ENCODE measurements at places on chromosomes 1 and 21. TPM values are rescaled to one million over a fixed set of nuclear protein-coding genes. Genes with fewer than 3 reads are reported as not detected.

The KMO gene
- total RNA-seq = not detected

The SLC37A1 gene
- 7.4 TPM for total RNA-seq

The OPTC gene
- total RNA-seq = not detected

The GRIK1 gene
- total RNA-seq = not detected

The TMPRSS3 gene
- not detected for total RNA-seq

The OR2T29 gene
- total RNA-seq = not detected

The BNIPL gene
- 0.27 TPM for total RNA-seq

The OR2T35 gene
- total RNA-seq = not detected

The GRIK3 gene
- total RNA-seq = 0.40 TPM

The DHX9 gene
- 48.0 TPM for total RNA-seq

The CFHR4 gene
- not detected for total RNA-seq

The GBP7 gene
- not detected for total RNA-seq

The F3 gene
- 20.4 TPM for total RNA-seq

The KIF14 gene
- total RNA-seq = 0.02 TPM

The CLDN14 gene
- total RNA-seq = not detected

The ATP5PF gene
- total RNA-seq = 537 TPM

The LCE2C gene
- total RNA-seq = not detected

The NCDN gene
- total RNA-seq = 20.3 TPM

The PTPRC gene
- 4.0 TPM for total RNA-seq
